Right hindlimb (tissue), 1 donor: ENCODE measurements at places on chromosomes 4 and X.

- DNase-seq: no peak
Measured at GRCh38 chr4:99165978-99166377, 21.9 kb upstream of the ADH4 start.

DNA sequence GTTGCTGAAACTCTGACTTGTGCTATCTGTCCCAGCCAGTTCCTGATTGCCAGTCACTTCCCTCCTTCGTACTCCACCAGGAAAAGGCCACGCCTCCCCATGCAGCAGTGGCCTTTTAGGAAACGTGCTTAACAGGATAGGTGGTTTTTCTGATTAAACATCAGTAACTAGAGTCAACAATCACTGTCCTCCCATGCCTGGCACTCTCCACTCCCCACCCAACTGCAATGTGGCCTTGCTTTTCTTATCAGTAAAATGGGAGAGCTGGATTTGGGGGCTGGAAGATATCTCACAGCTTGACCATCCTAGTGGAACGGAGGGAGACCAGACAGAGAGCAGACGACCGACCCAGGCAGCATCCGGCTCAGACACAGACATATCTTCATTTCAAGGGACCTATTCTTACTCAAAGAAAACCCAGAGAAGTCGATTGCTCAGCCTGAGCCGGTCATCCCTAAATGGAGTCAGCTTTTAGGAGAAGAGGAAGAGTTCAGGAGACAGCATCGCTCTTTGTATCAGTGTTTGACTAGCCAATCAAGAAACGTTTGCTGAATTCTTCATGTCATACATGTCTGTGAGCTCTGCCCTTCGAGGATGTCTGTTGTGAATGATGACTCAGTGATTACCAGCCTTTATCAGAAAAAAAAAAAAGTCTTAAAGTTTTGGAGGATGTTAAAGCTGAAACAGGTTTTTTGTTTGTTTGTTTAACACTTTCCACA lies 12.7 kb upstream of the UBA6 start:
- DNase-seq: no peak

DNA sequence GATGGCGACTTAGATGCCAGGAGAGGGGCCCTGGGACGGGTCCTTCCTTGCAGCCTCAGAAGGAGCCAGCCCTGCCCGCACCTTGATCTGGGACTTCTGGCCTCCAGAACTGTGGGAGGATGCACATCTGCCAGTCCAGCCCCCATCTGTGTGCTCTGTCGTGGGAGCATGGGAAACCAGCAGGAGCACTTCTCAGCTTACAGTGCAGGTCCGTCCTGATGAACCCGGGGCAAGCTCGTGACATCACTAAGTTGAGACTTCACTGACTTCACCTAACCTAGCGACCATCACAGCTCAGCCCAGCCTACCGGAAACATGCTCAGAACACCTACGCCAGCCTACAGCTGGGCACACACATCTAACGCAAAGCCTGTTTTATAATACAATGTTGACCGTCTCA lies 38.1 kb downstream of the ABLIM2 start:
- DNase-seq: no peak

DNA sequence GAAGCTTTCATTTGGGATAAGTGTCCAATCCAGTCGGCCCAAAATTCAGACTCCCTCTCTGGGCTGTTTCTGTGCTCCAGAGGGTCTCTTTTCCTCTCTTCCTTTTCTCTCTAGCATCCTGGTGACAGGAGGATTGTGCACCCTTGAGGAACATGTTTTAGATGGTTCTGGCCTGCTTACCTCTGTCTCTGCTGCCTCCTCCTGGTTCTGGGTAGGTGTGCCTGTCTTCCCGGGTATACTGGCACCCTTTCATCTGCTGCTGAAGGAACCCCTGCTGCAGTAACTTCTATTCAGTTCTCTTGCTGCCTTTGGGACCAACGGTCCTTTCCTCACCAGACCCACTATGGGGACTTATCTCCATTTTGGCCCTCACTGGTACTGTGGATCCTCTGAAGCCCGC lies 53.2 kb downstream of the HMGB2 start:
- no peak for DNase-seq

DNA sequence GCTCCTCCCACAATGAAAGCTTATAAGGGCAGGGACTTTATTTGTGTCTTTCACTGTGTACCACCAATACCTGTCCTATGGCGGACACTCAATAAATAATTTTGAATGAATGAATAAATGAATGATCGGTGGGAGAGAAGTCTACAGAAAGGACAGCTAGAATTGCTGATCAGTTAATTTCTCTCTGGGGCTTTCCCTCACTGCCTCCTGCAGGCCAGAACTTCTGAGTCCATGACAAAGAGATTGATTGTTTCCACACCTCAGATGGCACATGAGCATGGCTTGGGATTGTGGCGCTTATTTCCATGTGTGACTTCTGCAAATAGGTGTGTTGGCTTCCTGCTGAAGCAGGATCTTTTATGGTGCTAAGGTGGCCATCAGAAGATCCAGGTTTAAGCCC lies 6.3 kb downstream of the FAM47E start:
- no peak for DNase-seq

DNA sequence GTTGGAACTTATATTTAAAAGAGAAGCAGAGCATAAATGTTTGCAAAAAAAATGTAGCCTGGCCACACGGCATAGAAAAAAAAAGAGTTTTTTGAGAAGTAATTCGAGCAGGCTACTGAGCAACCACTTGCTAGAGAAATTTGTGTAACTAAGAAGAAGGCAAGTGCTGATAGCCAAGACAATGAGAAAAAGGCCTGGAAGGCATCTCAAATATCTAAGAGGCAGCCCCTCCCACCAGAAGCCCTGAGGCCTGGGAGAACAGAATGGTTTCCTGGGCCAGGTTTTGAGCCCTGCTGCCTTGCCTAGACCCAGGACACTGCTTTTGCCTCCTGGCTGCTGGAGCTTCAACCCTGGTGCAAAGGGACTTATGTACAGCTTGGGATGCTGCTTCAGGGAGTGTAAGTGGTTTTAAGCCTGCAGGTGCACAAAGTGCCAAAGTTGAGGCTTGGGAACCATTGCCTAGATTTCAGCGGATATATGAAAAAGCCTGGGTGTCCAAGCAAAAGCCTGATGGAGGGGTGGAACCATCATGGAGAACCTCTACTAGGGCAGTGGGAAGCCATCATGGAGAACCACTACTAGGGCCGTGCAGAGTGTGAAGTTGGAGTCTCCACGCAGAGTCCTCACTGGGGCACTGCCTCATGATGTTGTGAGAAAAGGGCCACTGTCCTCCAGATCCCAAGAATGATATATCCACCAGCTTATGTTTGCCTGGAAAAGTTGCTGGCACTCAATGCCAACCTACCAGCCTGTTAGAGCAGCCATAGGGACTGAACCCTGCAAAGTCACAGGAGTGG lies 9.7 kb downstream of the TECRL start:
- DNase-seq: no peak

- no peak for DNase-seq
Measured at GRCh38 chr4:89300499-89300898, 7.1 kb downstream of the GPRIN3 start.

DNA sequence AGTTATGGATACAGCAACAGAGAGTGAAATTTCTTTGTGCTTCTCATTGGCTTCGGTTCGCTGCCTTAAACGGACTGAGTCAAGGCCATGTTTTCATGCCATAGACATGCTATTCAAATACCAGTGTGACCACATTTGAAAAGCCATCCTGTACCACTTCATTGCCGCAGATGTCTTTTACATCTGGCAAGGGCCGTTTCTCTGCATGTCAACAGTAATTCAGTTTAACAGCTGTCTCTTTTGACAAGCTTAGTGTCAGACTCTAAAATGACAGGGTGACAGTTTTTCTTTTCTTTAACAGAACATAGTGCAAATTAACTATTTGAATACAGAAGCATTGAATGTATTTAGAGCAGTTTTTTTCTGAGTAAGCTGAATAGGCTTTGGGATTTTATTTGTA lies 362.2 kb upstream of the POU3F4 start:
- DNase-seq: no peak

- DNase-seq: no peak
Measured at GRCh38 chr4:152705903-152706302, 26.1 kb upstream of the TMEM154 start.

GRCh38 chr4:77802402-77802801 lies 16.8 kb downstream of the CNOT6L start:
- no peak for DNase-seq

GRCh38 chr4:145524552-145524951 lies 42.9 kb downstream of the SMAD1 start:
- DNase-seq: no peak

- no peak for DNase-seq
Measured at GRCh38 chr4:121146530-121146929, 17.6 kb downstream of the TNIP3 start.

DNA sequence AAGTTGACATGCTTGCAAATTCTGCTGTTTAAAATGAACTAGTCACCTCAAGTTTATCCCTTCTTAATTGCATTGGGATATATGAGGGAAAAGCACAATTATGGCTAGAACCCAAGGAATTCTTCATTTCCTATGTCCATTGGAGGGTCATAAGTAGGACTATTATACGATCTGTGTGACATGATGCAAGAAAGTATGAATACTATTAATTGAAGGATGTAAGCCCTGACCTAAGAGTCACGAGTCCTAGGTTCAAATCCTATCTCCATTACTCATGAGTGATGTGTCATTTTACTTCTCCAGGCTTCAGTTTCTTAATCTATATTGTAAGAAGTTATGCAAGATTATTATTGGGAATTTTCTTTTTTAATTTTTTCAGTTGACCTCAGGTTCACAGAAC lies 542.9 kb upstream of the GRIA3 start:
- no peak for DNase-seq

GRCh38 chrX:132270699-132271098 lies 51.5 kb upstream of the RAP2C start:
- peak; percentile 78 for DNase-seq

DNA sequence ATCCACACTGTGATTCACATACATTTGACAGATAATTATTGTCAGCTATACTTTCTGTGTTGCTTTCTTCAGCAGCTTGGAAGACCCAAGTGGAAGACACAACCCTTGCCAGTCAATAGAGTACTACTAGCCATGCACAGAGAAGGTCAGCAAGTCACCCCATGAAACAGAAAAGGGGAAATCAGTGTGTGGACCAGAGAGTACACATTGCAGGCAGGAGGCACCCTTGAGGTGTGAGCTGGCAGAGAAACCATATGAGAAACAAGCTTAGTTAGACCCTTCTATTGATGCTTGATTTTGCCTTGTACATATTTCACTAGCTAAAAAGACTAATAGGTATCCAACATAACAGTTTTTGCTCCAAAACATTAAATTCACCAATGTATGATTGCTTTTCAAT lies 99.5 kb downstream of the NLGN4X start:
- DNase-seq: no peak

GRCh38 chrX:24081661-24082154 lies 27.0 kb downstream of the EIF2S3 start:
- DNase-seq: peak; percentile 45

DNA sequence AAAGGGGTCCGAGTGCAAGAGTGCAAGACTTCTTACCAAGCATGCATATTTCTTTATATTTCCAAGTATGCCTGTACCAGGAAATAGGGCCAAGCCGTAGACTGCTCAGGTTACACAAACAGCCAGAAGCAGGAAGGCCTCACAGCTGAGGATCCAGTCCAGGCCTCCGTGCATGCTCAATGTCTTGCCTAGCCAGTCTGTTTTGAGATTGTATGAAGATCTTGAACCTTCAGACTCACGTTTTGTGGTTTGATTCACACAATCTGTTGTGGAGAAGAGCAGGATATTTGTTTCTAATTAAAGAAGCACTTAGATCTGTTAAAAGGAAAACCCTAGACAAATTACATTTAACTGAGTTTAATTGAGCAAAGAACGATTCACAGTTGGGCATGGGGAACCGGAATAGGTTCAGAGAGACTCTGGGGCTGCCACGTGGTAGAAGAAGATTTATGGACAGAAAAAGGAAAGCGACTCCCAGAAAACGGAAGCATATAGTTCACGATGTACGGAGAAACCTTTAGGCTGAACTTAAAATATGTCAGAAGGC lies 1.2 kb downstream of the MGST2 start:
- DNase-seq: peak; percentile 78

- no peak for DNase-seq
Measured at GRCh38 chr4:57084360-57084759, 25.8 kb downstream of the IGFBP7 start.

- DNase-seq: no peak
Measured at GRCh38 chr4:123898946-123899666, 502.5 kb downstream of the SPRY1 start.

GRCh38 chr4:24771241-24771640 lies 24.1 kb upstream of the SOD3 start:
- no peak for DNase-seq

DNA sequence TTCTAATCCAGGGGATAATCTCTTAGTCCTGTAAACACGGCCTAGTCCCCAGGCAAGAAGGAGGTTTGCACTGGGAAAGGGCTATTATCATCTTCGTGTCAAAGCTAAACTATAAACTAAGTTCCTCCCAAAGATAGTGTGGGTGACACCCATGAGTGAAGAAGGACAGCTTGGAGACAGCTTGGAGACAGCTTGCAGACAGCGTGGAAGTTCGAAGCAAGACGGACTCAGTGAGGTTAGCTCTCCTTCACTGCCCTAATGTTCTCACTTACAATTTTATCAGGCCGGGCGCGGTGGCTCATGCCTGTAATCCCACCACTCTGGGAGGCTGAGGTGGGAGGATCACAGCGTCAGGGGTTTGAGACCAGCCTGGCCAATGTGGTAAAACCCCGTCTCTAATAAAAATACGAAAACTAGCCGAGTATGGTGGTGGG lies 19.2 kb upstream of the PLCXD1 start:
- no peak for DNase-seq

DNA sequence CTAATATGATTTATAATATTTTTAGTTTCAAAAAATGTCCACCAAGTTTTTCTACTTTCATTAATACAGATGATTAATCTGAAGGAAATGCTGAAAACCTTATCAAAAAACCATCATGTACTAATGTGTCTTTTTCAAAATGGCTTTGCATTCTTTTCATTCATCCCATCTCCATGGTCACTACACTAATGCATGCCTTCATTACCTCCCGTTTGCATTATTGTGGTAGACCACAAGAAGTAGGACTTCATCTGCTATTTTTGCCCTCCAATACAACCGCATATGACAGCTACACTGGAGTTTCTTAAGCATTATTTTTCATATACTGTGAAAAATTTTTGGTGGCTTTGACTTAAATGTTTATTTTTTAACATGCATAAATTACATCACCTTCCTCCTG lies 37.9 kb upstream of the FSTL5 start:
- no peak for DNase-seq
